ENCODE measurements at places on chromosomes 1 and 21.
A peak's percentile ranks its signal among the peaks of the same experiment; 100 is the strongest.

DNA sequence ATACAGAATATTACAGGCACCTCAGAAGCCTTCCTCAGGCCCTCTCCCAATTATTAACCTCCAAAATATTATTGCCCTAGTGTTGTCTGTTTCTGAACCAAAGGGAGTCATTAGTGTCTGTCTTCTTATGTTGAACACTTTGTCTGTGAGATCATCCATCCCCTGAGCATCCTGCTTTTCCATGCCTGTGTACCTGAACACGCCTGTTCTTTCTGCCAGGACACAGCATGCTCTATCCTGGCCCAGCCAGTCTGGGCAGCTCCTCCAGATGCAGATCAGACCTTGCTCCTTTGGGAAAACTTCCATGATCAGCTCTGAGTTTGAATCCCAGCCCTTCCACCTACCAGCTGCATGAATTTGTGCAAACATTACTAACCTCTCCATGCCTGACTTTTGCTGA lies 11.0 kb upstream of the CDC42 start:
- no peaks in the 10 kb centered on the region for H3K27me3 ChIP-seq
- no peak overlapping the region for H3K4me3 ChIP-seq
- H3K4me1 ChIP-seq: peaks cover 60% of the 10 kb centered on the region

- no peaks in the 10 kb centered on the region for H3K36me3 ChIP-seq
- H3K27me3 ChIP-seq: no peaks in the 10 kb centered on the region
- DNase-seq: no peak
Observed at GRCh38 chr1:68812333-68812732, 315.5 kb upstream of the DEPDC1 start.

- H3K4me3 ChIP-seq: no peak overlapping the region
- H3K36me3 ChIP-seq: no peaks in the 10 kb centered on the region
- DNase-seq: no peak
- no peak overlapping the region for H3K27ac ChIP-seq
- peaks cover 4% of the 10 kb centered on the region for H3K4me1 ChIP-seq
- H3K27me3 ChIP-seq: no peaks in the 10 kb centered on the region
Observed at GRCh38 chr21:42754270-42754933, 101.0 kb downstream of the PDE9A start.

DNA sequence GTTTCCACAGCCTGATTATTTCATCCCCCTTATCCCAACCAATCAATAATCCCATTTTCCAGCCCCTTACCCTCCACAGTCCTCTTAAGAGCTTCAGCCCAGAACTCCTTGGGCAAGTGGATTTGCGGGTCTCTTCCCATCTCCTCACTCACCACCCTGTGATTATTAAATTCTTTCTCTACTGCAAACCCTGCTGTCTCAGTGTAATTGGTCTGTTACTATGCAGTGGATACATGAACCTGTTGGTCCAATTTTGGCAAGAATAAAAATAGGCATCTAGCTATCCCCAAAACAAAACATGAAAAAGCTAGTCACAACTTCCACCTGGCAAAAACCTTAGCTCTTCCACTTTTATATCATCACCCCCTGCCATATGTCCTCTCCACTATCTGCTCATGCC lies 36.2 kb upstream of the TNFSF4 start:
- H3K27ac ChIP-seq: no peak overlapping the region
- no peaks in the 10 kb centered on the region for H3K4me1 ChIP-seq
- DNase-seq: no peak
- H3K36me3 ChIP-seq: no peaks in the 10 kb centered on the region
- H3K27me3 ChIP-seq: peaks cover 1% of the 10 kb centered on the region

GRCh38 chr1:159510229-159510541 lies 25.6 kb downstream of the OR10J5 start:
- peaks cover 2% of the 10 kb centered on the region for H3K27me3 ChIP-seq
- H3K4me3 ChIP-seq: no peak overlapping the region
- no peak for DNase-seq
- no peaks in the 10 kb centered on the region for H3K36me3 ChIP-seq

DNA sequence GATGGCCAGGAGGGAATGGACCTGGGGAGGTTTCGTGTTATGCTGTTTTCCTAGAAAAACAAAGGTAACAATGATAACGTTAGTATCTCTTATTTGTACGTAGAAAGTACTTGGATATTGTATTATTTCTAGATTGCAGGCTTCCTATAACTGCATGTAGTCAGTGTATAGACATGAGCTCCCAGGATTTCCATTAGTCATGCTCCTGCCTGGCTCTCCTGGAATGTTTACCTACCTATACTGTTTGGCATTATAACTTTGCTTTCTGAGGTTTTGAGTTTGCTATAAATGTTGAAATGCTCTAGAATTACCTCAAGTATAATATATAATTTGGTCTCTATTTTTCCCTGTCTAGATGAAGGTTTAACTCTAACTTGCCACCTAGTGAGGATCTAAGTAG lies 66.1 kb downstream of the TTC3 start:
- H3K27ac ChIP-seq: no peak overlapping the region
- H3K27me3 ChIP-seq: no peaks in the 10 kb centered on the region
- no peak overlapping the region for H3K4me3 ChIP-seq
- DNase-seq: no peak

- peaks cover 25% of the 10 kb centered on the region for H3K27me3 ChIP-seq
- H3K36me3 ChIP-seq: no peaks in the 10 kb centered on the region
- DNase-seq: no peak
- H3K27ac ChIP-seq: no peak overlapping the region
Observed at GRCh38 chr1:119676571-119677206, 28.6 kb upstream of the ZNF697 start.

- peaks cover 20% of the 10 kb centered on the region for H3K36me3 ChIP-seq
- H3K27me3 ChIP-seq: no peaks in the 10 kb centered on the region
- DNase-seq: no peak
- H3K4me3 ChIP-seq: no peak overlapping the region
- no peak overlapping the region for H3K27ac ChIP-seq
Observed at GRCh38 chr1:11054181-11054580, 5.6 kb downstream of the SRM start.

DNA sequence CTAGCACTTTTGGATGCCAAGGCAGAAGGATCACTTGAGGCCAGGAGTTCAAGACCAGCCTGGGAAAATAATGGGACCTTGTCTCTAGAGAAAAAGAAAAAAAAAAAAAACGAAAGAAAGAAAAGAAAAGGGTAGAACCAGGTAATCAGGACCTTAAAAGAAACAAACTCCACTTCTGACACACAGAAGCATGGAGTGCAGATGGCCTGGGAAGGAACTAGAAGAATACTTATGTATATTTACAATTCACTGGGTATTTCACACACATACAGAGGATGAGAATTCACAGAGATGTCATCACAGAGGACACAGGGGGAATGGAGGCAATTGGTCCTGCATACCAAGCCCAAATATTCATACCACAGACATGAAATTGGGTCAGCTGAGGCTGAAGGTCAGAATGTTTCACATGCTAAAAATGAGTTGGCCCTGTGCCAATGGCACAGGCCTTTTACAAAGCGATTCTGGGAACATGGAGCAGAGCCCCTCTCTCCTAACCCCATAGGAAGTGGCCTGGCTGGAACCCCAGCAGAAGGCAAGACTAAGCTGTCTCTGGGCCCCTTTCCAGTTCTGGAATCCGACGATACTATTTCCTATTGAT lies 4.4 kb downstream of the B4GALT3 start:
- peaks cover 49% of the 10 kb centered on the region for H3K4me1 ChIP-seq
- H3K27ac ChIP-seq: peak overlapping the region; percentile 2
- no peaks in the 10 kb centered on the region for H3K27me3 ChIP-seq
- no peak for DNase-seq

- no peak overlapping the region for H3K4me3 ChIP-seq
- H3K36me3 ChIP-seq: no peaks in the 10 kb centered on the region
- no peak overlapping the region for H3K27ac ChIP-seq
- H3K4me1 ChIP-seq: no peaks in the 10 kb centered on the region
- DNase-seq: no peak
- H3K27me3 ChIP-seq: no peaks in the 10 kb centered on the region
Observed at GRCh38 chr21:43345746-43346409, 81.1 kb downstream of the SIK1 start.

- H3K27me3 ChIP-seq: no peaks in the 10 kb centered on the region
- H3K4me1 ChIP-seq: no peaks in the 10 kb centered on the region
Observed at GRCh38 chr1:204221271-204221670, 7.5 kb upstream of the GOLT1A start.

DNA sequence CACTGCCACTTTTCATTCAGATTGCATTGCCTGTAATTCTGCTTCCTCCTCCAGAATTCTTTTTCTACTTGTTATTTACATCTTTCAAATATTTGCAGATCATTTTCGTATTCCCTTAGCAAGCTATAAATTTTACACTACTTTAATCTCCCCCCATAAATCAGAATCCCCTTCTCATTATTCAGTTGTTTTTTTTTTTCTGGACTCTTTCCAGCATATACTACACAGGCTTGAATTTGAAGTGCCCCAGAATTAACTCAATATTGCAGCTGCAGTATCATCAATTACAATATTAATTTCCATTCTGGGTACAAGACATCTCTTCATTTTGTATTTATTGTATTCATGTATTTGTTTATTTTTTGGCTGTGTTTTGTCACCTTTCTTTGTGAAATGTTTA lies 1494.3 kb downstream of the AMY1C start:
- no peaks in the 10 kb centered on the region for H3K36me3 ChIP-seq
- no peak overlapping the region for H3K27ac ChIP-seq
- no peak for DNase-seq
- no peak overlapping the region for H3K4me3 ChIP-seq

- H3K4me3 ChIP-seq: no peak overlapping the region
- no peaks in the 10 kb centered on the region for H3K36me3 ChIP-seq
- H3K4me1 ChIP-seq: peaks cover 44% of the 10 kb centered on the region
- H3K27ac ChIP-seq: no peak overlapping the region
Observed at GRCh38 chr1:45864167-45865106, 61.0 kb downstream of the MAST2 start.

- no peaks in the 10 kb centered on the region for H3K27me3 ChIP-seq
- peaks cover 38% of the 10 kb centered on the region for H3K4me1 ChIP-seq
- H3K36me3 ChIP-seq: peaks cover 24% of the 10 kb centered on the region
Observed at GRCh38 chr1:209667708-209668107, 7.5 kb upstream of the G0S2 start.

GRCh38 chr1:32742199-32742947 lies 39.8 kb upstream of the SYNC start:
- H3K27me3 ChIP-seq: peaks cover 41% of the 10 kb centered on the region
- DNase-seq: no peak
- H3K36me3 ChIP-seq: no peaks in the 10 kb centered on the region
- H3K4me1 ChIP-seq: no peaks in the 10 kb centered on the region
- H3K4me3 ChIP-seq: peak overlapping the region; percentile 56

- no peak overlapping the region for H3K4me3 ChIP-seq
- H3K27me3 ChIP-seq: peaks cover 2% of the 10 kb centered on the region
- DNase-seq: no peak
- H3K36me3 ChIP-seq: no peaks in the 10 kb centered on the region
- H3K27ac ChIP-seq: no peak overlapping the region
Observed at GRCh38 chr1:232346844-232347243, 283.1 kb downstream of the SIPA1L2 start.

DNA sequence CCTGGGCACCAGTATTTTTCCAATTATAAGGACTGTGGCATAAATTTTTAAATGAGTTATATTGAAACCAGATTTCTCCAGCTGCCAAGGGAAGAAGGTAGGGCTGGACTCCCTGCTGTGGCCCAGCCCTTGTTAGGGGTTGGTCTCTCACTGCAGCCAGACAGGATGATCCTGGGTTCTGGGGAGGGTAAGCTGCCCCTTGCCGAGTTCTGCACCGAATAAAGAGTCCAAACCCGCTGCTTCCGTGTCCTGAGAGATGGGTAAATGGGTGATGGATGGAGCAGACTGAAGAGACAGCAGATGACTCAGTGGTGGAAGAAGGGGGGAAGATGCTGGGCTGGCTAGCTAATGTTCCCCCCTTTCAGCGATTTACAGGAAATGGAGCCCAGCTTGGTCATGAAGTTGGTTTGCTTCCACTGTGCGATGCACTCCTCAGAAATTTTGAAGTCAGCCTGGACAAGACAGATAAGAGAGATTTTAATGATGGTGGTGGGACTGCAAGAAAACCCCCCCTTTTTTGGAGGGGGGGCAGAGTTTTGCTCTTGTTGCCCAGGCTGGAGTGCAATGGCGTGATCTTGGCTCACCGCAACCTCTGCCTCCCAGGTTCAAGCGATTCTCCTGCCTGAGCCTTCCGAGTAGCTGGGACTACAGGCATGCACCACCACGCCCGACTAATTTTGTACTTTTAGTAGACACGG lies 41.4 kb downstream of the YARS1 start:
- H3K4me3 ChIP-seq: no peak overlapping the region
- H3K27me3 ChIP-seq: no peaks in the 10 kb centered on the region
- peaks cover 36% of the 10 kb centered on the region for H3K36me3 ChIP-seq

DNA sequence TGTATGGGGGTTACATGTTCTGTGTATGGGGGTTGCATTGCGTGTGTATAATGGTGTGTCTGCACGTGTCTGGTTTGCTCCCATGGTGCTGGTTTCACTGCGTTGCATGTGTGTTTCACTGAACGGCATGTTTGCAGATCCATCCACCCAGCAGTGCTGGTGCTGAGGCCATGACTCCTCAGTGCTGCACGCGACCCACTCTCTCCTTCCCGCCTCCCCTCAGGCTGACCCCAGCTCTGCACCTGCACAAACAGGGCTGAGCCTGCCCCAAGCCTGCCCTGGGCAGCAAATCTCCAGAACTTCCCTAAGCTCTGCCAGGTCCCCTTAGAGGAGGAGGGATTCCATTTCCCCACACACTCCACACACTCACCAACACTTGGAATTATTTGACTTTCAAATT lies 18.7 kb downstream of the ACTRT2 start:
- H3K4me3 ChIP-seq: no peak overlapping the region
- no peak for DNase-seq
- H3K36me3 ChIP-seq: no peaks in the 10 kb centered on the region
- H3K27ac ChIP-seq: no peak overlapping the region
- no peaks in the 10 kb centered on the region for H3K4me1 ChIP-seq
- H3K27me3 ChIP-seq: peaks cover 5% of the 10 kb centered on the region

DNA sequence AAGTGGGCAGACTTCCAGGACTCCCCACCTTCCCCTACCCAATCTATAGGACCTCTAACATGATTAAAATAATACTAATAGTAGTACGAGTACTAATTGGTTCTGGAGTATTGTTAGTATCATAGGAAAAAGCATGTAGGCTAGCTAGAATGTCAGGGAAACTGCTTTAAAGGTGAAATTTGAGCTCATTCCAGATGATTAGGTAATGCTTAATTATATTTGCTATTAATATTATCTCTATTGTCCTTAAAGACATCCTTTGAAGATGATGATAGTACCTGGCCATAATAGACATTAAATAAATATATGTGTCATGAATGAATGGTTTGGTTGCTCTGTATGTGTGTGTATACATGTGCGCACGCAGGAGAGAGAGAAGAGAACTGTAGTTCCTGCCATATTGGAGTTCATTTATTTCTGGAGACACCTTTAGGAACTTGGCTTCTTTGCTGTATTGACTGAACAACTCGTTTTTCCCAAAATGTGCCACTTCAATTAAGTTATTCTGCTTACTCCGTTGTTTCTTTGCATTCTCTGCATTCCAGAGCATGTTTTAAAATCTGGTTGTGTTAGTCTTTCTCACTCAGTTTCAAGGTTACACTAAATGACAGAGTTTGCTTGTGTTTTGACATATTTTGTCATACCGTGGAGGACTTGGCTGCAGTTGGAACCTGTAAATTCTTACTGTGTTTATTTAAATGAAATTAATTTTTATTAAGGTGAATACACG lies 117.1 kb downstream of the OSBPL9 start:
- peaks cover 36% of the 10 kb centered on the region for H3K4me1 ChIP-seq
- no peaks in the 10 kb centered on the region for H3K27me3 ChIP-seq
- no peak for DNase-seq
- no peak overlapping the region for H3K4me3 ChIP-seq
- H3K27ac ChIP-seq: no peak overlapping the region

GRCh38 chr21:25314247-25314646 lies 293.0 kb downstream of the MRPL39 start:
- no peak overlapping the region for H3K27ac ChIP-seq
- no peak overlapping the region for H3K4me3 ChIP-seq
- H3K27me3 ChIP-seq: peaks cover 1% of the 10 kb centered on the region
- no peaks in the 10 kb centered on the region for H3K4me1 ChIP-seq
